Posterior cingulate gyrus (tissue), 11 donors: ENCODE measurements at places on chromosomes 2 and 18.

DNA sequence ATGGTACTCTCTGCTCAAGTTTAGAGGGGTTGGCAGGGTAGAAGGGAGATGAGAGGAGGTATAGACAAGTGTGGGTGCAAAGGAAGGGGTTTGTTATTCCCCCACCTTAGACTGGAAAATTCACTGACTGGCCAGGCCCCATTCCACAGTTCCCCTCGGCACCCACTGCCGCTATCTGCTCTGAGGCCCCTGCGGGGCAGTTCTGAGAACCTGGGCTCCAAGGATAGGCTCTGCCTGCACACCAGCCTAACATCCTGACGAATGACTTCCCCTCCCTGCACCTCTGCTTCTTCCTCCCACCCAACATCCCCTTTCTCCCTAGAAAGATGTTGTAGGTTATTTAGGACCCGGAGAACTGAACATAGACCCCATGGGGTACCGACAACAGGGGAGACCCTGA is 303.9 kb upstream of the HDAC4 start:
- DNase-seq, result peak; percentile 12

- no peak for DNase-seq
Observed at GRCh38 chr2:85908506-85908905, 19.7 kb upstream of the ST3GAL5 start.

- no peak for DNase-seq
Observed at GRCh38 chr18:50722311-50722710, 97.5 kb downstream of the MRO start.

- DNase-seq, result peak; percentile 14
Observed at GRCh38 chr2:106521016-106521415, 33.9 kb downstream of the CD8B2 start.

DNA sequence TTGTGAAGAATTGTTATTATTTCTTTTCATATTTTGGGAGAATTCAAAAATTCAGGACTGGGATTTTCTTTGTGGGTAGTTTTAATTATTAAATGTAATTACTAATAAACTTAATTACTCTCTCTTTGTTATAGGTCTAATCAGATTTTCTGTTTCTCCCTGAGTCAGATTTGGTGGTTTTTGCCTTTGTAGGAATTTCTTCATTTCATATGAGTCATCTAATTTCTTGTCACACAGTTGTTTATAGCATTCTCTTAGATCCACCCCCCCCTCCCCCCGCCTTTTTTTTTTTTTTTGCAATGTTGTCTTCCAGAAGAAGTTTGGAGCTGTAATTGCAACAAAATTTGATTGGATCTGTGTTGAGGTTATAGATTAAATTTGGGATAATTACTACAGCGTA is 26.0 kb upstream of the GALR1 start:
- DNase-seq, result no peak

DNA sequence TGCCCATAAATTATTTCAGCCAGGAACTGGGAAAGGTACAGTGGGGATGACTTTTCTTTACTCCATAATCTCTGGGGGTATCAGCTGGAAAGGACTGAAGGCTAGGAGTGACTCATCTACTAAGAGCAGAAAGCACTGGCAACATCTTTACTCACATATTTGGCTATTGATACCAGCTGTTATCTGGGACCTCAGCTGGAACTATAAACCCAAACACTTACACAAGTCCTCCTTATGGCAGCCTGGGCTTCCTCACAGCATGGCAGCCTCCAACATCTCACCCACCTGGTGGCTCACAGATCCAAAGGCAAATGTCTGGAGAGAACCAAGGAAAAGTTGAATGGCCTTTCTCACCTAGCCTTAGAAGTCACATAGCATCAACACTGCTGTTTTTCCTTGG is 379.0 kb upstream of the RND3 start:
- DNase-seq, result no peak
